Activated gamma-delta T cell (primary cell): ENCODE measurements at places on chromosomes 2 and 18.

- no peak for DNase-seq
These were observed 20.0 kb upstream of the SPATA3 start for GRCh38 chr2:230975927-230976326.

GRCh38 chr18:55405893-55406406, 182.0 kb downstream of the TCF4 start:
- DNase-seq, result no peak

DNA sequence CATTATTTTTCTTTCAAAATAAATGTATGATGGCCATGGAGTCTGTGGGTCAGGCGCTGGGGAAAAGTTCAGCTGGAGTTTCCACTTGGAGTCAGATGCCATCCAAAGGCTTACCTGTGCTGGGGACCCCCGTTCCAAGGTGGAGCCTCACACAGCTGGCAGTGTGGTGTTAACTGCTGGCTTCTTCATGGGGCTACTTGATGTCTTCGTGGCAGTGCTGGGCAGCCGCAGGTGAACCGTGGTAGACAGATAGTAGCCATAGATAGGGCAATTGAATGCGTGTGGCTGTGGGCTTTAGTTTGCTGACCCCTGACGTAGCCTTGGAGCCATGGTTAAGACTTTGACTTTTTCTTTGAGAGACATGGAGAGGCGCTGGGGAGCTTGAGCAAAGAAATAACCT, 83.1 kb downstream of the HS6ST1 start:
- no peak for DNase-seq

GRCh38 chr18:44609181-44609941, 71.3 kb upstream of the SETBP1 start:
- DNase-seq, result no peak

GRCh38 chr2:29351916-29352591, 236.8 kb downstream of the CLIP4 start:
- DNase-seq, result no peak

GRCh38 chr2:171712051-171712450, 24.8 kb downstream of the DYNC1I2 start:
- no peak for DNase-seq

- no peak for DNase-seq
These were observed 263.9 kb downstream of the ALPK2 start for GRCh38 chr18:58364876-58365528.

GRCh38 chr2:115483666-115484065, 1041.2 kb downstream of the DPP10 start:
- DNase-seq, result no peak

DNA sequence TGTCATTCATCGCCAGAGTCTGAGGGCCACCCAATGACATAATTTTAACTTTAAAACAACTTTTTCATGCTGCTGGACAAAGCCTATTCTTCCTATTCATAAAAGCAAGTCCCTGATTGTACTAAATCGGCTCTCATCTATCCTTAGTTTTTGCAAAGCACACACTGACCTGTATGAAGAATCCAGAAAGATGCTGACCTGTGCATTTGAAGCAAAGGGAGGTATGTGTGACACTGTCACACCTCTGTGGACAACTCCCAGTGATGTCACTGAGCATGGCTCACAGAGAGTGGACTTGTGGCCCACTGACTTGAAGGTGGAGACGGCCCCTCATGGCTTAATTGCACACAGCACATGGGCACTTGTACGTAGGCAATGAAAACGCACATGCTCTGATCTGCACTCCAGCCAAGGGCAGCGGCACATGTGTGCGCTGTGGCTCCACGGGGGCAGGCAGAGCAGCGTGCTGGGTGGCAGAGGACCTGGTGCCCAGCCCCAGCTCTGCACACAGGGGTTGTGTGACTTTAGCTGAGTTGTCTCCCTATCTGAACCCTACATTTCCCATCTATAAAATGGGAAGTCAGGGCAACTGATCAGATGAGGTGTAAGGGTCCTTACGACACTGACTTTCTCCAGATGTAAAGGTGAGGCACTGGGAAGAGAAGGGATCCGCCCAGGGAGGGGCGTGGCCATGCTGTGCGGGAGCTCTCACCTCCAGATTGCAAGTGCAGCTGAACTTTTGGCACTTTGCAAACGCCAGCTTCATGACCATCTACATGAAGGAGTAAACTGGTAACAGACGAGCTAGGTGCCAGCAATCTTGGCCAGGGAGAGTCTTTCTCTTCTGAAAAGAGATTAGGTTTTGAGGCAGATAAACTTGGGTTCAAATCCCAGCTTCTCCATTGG, 14.3 kb upstream of the ODC1 start:
- no peak for DNase-seq

- DNase-seq, result peak; percentile 15
These were observed 118.1 kb upstream of the EPAS1 start for GRCh38 chr2:46179037-46179621.

DNA sequence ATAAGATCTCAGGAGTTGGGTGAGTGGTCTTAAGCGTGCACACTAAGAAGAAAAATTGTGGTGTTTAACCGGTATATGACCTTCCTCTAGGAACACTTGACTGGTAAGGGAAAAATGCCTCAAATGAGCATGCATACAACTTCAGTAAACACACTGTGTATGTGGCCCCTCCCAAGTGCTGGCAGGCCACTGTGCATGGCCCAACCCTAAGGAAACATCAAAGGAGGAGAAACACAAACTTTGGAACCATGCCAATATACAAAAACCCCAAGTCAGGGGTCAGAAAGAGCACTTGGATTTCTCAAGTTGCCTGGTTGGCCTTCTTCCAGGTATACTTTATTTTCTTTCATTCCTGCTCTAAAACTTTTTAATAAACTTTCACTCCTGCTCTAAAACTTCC, 308.9 kb upstream of the LRRTM4 start:
- no peak for DNase-seq

DNA sequence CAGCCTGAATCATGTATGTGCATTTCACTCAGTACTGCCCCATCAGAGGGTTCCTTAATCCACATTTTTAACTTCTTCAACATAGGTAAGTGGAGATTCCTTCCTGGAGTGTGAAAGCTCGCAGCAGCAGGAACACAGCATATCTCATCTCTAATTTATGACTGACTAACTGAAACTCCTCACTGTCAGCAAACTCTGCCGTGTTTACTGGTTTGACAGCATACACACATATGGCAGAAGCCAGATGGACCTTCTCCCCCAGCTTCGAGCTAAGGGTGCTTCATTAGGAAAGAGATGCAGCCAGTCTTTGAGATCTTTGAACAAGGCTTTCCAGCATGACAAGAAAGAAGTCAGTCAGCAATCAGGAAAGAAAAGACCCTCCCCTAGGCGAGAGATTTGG, 200.3 kb upstream of the ACVR2A start:
- no peak for DNase-seq

GRCh38 chr2:30948130-30948529, 140.9 kb upstream of the CAPN13 start:
- no peak for DNase-seq

GRCh38 chr2:119136093-119136492, 22.5 kb downstream of the C1QL2 start:
- DNase-seq, result no peak

DNA sequence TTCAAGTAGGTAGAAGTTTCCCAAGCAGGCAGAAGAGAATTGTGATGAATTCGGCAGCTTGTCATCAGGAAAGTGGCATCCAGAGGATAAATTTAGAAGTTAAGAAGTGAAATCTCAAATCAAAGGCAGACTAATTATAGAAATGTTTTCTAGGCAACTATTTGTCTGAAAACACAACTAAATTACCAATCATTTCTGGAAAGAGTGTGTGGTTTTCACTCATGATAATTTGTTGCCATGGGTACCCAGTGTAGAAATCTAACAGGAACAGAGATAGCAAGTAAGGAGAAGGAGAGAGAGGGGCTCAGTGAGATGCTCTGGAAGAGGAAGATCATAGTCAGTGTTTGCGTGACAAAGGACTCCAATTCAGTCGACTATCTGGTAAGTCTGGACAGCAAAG, 208.1 kb downstream of the NCKAP5 start:
- no peak for DNase-seq

DNA sequence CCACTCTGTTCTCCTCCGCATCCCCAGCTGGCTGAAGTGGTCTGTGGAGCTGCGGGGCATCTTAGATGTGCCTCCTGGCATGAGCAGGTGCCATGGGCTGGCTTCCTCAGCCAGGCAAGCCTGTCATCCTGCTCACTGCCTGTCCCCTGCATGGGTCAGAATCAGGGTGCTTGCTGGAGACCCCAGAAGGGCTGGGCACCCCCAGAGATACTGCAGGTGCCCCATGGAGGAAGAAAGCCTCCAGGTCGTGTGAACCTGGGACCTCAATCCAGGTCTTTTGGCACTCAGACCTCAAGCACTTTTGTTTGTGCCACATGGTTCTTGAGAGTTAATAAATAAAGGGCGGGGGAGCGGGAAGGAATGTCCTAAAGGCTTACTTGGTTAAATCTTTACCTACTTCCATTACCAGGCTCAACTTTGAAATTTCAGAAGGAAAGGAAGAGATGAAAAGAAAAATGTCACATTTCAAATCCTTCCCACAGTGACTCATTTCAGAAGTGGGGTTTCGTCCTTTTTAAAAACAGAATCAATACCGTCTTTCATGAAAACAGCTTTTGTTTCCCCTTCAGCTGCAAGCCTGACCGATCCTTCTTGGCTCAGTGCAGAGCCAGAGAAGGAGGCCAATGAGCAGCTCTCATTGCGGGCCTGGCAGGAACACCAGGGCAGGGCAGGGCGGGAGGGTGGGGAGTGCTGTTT, 69.9 kb downstream of the RHOB start:
- no peak for DNase-seq

GRCh38 chr18:11114653-11115052, 34.7 kb downstream of the PIEZO2 start:
- no peak for DNase-seq

DNA sequence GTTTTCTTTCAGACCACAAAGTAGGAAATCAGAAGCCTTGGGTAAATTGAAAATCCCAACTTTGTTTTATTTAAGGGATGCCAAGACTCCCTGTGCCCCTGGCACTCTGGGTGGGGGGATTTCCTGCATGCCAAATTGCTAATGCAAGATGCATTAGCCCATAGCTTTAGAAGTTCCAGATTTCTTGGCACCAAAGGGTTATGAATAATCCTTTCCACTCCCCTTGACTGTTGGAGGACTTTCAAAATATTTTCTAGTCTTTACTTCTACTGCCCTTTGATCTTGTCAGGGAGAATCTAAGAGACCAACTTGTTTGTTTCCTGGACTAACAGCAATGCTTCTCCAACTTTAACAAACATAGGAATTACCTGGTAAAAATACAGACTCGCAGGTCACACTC, 81.8 kb upstream of the TGIF1 start:
- DNase-seq, result no peak

DNA sequence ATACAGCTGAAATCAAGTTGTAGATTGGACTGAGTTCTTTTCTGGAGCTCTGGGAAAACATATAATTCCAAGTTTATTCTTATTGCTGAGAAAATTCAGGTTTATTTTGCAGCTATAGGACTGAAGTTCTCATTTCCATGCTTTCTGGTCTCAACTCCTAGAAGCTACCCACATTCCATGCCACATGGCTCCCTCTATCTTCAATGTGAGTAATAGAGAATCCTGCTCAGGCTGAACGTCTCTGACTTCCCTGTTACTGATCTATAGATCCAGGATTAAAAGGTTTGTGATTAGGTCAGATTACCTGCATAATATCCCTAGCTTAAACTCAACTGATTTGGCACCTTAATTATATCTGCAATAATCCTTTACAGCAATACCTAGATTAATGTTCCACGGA, 453.8 kb upstream of the MC4R start:
- DNase-seq, result no peak

- DNase-seq, result no peak
These were observed 388.0 kb upstream of the LRRTM4 start for GRCh38 chr2:77910136-77910535.

DNA sequence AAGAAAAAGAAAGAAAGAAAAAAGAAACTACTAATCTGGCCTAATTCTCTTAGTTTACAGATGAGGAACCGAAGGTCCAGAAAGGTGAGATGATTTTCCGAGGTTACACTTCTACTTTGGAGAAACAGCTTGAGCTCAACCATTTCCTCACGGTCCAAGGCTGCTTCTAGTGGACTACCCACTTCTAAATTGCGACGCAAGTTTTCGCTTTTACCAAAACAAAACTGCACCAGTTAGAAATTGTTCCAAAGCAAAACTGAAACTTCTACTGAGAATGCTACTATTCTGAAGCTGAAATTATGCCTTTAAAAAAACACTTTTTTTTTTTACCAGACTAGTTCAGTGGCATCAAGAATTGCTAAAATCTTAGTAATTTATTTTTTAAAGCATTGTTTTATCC, 101.6 kb downstream of the INO80D start:
- DNase-seq, result no peak

DNA sequence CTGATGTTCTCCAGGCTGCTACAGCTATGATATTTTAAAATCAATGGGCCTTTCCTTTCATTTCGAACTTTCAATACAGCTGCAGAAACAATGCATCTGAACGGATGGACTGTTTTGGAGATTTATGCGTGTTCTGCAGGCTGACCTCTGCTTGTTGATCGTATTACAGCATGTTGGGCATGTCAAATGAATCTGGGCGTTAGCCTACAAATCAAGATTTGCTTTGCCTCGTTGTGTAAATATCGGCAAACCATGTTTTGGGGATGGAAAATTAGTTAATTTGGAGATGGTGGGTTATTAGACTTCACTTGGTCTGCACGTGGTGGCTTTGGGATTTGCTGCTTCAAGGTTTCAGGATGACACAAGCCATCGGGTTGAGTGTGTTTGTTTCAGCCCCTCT, 129.3 kb downstream of the AGAP1 start:
- no peak for DNase-seq

GRCh38 chr18:79919089-79919488, 32.4 kb downstream of the SLC66A2 start:
- no peak for DNase-seq

GRCh38 chr2:235234736-235235135, 259.1 kb upstream of the AGAP1 start:
- DNase-seq, result no peak

DNA sequence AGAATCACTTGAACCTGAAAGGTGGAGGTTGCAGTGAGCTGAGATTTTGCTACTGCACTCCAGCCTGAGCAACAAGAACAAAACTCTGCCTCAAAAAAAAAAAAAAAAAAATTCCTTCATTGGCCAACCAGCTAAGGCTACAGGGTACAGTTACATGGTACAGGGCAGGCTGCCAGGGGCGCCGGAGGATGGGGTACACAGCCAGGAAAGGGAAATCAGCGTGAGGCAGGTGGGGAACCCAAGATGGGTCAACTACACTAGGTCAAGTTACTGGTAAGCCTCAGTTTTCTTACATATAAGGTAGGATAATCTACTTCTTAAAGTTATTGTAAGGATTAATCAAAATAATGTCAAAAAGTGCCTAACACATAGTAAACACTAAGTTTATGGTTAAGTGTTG, 142.6 kb upstream of the MSH6 start:
- DNase-seq, result no peak
